ENCODE measurements at places on chromosomes 2 and 18.
A peak's percentile ranks its signal among the peaks of the same experiment; 100 is the strongest.

- DNase-seq, result no peak
Observed at GRCh38 chr2:96526615-96527285, 9.8 kb upstream of the ARID5A start.

GRCh38 chr18:9475643-9476591 is 604 bp downstream of the RALBP1 start:
- peak; percentile 90 for DNase-seq

- DNase-seq, result no peak
Observed at GRCh38 chr2:218780046-218780445, 1.9 kb upstream of the CYP27A1 start.

DNA sequence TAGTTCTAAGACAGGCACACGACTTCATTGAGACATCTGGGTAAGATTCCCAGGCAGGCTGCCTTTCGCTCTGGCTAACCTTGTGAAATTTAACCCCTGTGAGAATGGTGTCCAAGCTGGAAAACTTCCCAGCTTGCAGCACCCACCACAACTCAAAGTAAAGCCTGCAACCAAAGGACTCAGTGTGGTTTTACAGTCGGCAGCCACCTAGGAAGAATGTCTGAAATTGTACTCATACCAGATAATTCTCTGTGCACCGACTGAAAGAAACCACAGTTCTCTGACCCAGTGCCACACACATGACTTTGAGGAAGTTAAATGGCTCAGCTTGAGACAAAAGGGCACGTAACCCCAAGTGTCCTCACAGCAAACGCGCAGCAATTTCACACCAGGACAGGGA is 125.7 kb downstream of the RBMS1 start:
- no peak for DNase-seq

- no peak for DNase-seq
Observed at GRCh38 chr2:63631501-63631900, 42.7 kb downstream of the MDH1 start.

- DNase-seq, result no peak
Observed at GRCh38 chr2:152380261-152381055, 45.5 kb downstream of the FMNL2 start.

DNA sequence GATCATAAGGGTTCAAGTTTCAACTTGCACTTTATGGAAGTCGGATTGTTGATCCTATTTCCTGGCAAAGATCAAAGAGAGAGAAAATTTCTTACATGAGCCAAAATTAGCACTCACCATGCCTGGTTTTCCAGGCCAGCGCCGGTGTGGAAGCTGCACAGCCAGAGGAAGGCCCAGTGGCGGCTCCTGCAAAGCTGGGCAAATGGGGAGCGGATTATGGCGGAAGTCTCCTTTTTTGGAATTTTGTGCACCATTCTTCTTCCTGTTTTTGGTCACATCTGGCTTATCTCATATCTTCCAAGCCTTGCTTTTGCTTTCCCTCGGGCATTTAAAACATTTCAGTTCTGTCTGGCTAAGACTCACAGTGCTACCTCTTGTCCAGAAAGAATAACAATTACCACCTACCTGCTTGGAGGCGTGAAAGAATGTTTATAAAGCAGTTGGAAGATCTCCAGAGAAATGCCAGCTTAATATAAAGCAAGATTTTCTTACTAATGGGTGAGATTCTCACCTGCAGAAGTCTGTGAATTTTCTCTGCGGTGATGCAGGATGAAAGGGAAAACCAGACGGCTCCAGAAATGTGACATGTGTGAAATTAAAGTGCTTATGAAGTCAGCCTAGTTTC is 94.3 kb downstream of the ASAP2 start:
- DNase-seq, result no peak

GRCh38 chr2:160936044-160936806 is 224.0 kb upstream of the TANK start:
- no peak for DNase-seq

GRCh38 chr2:66170744-66171330 is 264.1 kb upstream of the MEIS1 start:
- DNase-seq, result no peak

DNA sequence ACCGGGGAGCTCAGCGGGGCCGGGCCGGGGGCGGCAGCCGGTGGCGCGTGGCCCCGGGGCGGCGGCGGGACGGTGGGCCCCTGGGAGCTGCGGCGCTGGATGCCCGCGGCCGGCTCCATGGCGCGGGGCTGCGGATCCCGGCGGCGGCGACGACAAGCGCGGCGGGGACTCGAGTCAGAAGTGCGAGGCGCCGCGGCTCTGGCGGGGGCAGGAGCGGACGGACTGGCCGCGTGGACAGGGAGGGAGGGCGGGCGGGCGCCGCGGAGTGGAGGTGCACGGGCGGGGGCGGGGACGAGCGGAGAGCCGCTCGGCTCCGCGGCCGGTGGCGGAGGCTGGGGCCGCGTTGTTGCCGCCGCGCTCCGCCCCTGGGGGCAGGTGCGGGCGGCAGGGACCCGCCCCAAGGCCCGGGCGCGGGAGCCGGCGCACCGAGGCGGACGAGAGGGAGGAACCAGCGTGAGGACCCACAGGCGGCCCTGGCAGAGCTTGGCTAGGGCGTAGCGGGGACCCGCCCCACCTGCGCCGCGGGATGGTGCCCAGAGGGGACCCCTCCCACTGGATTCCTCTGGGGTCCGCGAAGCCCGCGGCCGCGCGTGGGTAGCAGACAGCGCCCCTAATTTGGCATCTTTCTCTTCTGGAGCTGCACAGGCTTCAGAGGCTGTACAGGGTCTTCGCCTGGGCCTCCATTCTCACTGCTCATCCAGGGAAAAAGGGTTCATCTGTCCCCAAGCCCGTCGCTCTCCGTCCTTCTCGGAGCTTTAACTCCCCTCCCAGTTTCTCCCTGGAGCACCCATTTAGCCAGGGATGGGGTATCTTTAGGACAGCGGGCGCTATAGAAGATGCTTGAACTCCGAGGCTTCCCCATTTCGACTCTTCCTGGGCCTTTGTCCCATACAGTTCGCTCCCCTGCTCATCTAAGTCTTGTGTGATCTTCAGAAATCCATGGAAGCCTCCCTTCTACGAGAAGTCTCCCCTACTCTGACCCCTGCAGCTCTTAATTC is at the start of gene TMEM163:
Gene TMEM163 (minus strand): TSS at position 184 of the 998 bp plus-strand sequence.
- DNase-seq, result peak; percentile 76

DNA sequence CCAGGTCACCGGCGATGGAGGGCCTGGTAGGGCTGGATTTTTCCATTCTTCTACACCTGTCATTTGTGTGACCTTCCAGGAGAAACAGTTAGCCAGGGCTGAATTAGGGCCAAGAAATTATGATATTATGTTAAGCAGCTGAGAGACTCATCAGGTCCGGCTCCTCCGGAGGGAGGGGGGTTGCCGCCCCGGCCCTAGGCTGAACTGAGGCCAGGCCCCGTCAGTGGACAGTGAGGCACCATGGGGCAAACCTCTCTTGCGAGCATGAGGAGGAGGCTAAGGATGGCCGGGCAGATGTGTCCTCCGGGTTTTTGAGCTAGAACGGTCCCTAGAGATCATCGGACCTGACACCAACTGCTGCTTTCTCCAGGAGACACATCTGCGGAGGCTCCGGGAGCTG is 150.1 kb downstream of the SOX11 start:
- no peak for DNase-seq

DNA sequence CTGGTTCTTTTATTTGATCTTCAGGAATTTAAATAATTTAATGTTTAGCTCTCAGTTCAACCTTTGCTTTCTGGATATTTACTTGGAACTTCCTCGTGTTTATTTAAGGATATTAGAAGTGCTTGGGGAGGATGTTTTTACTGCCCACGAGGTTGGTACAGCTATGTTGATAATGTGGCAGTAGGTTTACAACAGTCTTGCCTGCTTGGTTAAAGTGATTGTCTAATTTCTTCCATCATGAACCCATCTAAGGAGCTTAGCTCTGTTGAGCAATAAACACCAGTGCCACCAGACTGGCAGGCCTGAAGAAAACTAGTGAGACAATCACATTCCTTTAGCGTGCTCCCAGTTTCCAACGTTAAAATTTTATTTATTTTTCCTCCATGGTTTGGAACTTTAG is 94.5 kb downstream of the ICOS start:
- DNase-seq, result no peak

DNA sequence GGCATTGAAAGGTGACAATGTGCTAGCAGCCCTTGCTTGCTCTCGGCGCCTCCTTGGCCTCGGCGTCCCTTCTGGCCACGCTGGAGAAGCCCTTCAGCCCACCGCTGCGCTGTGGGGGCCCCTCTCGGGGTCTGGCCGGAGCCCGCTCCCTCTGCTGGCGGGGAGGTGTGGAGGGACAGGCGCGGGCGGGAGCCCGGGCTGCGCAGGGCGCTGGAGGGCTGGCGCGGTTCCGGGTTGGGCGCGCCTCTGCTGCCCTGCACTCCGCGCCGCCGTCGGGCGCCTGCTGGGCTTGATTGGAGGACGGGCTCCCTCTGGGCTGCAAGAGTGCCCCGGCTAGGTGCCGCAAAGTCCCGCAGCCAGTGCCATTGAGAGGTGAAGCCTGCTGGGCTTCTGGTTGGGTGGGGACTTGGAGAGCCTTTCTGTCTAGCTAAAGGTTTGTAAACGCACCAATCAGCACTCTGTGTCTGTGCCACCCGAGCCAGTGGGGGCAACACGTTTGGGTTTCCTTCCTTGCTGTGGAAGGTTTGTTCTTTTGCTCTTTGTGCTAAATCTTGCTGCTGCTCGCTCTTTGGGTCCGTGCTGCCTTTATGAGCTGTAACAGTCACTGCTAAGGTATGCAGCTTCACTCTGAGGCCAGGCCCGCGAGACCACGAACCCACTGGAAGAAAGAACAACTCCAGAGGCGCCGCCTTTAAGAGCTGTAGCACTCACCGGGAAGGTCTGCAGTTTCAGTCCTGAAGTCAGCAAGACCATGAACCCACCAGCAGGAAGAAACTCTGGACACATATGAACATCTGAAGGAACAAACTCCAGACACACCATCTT is 14.8 kb upstream of the IMP4 start:
- no peak for DNase-seq

All from activated CD4-positive, alpha-beta T cell treated with anti-CD3 and anti-CD28 coated beads, Interleukin-2, amount 10 ng/mL, durations not matched to agents 24 days and 14 days (primary cell).